SK-N-SH treated with all-trans-retinoic acid at 6 μM for 48 hours (cell line): ENCODE measurements at places on chromosomes 1 and 21.

- no peak for ATAC-seq
Observed at GRCh38 chr1:200653022-200653462, 16.7 kb downstream of the DDX59 start.

DNA sequence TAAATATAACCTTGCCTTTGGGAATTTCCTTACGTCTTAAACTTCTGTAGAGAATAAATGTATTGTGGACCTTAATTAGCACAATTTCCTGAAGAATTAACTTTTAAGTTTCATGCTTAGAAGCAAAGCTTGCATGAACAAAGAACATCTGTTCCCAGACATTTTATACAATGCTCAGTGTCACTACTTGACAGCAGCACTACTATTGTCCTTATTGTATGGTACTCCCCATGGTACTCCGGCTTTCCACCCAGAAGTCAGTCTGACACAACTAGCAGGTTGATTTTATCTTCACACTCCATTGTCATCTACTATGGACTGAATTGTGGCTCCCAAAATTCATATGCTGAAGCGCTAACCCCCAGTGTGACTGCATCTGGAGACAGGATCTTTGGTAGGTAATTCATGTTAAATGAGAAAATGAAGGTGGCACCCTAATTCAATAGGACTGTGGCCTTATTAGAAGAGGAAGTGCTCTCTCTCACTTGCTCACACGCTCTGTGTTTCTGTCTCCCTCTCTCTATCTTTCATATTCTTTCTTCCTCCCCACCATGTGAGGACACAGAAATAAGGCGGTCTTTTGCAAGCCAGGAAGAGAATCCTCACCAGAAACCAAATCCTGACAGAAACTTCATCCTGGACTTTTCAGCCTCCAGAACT, 10.7 kb upstream of the OR2B11 start:
- ATAC-seq = no peak

GRCh38 chr1:154911691-154912550, 24.6 kb downstream of the PMVK start:
- no peak for ATAC-seq

DNA sequence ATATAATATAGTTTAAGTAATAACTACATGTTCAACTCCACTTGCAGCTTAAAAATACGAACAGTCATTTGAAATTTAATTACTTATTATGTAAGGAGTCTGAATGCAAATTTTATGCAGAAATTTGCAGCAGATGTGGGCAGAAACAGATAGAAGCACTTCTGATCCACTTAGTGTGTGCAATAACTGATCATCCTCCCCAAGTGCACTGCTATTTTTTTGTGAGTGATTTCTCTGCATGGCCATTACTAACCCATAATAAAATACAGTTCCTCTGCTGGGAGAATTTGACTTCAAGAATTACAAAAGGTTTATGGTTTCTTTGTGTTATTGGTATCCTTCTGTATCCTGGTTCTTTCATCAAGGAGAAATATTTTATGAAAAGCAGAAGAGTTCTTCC, 611.5 kb upstream of the RGS18 start:
- no peak for ATAC-seq

DNA sequence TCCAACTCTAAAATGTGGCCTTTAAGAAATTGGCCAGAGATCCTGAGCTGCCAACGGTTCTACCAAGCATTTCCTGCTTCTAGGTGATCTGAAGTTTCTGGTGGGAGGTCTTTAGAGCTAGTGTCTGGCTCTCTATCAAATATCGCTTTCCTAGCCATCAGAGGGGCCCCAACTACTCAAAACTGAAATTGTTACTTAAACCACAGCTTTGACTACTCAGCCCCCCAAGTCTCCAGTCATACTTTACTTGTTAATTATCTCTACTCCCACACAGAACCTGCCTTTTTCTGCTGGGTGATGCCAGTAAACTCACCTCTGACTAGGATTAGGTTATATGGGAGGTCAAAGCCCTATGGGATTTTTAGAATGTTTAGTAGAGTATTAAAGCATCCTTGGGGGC, 95.1 kb downstream of the FASLG start:
- no peak for ATAC-seq

DNA sequence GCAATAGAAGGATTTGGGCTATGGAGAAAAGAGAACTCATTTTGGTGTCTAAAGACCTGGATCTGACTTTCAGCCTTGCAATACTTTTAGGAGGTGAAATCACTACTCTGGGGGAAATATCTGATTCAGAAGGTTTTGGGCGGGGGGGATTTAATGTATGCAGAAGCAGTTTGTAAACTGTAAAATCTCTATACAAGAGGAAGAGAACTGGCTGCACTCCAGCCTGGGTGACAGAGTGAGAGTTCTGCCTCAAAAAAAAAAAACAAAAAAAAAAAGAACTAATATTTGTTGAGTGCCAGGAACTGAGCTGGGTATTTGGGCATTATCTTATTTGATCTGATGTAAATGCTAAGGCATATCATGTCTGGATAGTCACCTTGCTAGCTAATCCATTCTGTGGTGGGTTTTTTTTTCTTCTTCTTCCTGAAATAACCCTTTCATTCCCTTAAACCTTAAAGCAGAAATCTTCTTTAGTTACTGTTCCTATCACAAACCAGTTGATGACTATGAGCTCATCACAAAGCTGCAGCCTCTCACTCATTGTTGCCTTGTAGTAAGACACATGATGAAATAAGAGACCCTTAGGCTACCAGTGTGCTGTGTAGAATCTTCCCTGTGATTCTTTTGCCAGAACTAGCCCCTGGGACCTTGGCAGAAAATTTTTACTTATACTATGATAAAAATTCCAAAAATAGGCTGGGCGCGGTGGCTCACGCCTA, 35.6 kb upstream of the SLC16A1 start:
- no peak for ATAC-seq

DNA sequence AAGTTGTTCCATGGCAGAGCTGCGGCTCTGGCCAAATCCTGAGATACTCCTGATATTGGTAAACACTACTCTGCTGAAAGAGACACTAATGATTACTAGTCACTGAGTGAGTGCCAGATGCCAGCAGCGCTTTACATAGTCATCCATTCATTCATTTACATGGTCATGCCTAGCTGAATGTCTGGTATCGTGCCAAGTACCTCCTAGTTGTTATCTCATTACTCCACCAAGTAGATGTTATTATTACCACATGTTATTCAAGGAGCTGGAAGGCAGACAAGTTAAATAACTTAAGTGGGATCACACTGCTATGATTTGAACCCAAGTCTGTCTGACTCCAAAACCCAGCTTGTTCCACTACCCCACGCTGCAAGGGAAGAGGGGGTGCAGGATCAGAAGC, 4.7 kb downstream of the OLFML2B start:
- peak; percentile 17 for ATAC-seq
